ENCODE measurements at places on chromosomes 4 and X. TPM values are rescaled to one million over a fixed set of nuclear protein-coding genes. Genes with fewer than 3 reads are reported as not detected.

The LANCL3 gene
- 0.24 TPM for total RNA-seq

The ASMT gene
- 0.36 TPM for total RNA-seq

- DNase-seq: no peak
- no peaks in the 10 kb centered on the region for H3K27me3 ChIP-seq
- no peak overlapping the region for H3K4me3 ChIP-seq
- no peaks in the 10 kb centered on the region for H3K4me1 ChIP-seq
- H3K36me3 ChIP-seq: no peaks in the 10 kb centered on the region
Measured at GRCh38 chr4:101801958-101802357, 11.4 kb downstream of the BANK1 start.

DNA sequence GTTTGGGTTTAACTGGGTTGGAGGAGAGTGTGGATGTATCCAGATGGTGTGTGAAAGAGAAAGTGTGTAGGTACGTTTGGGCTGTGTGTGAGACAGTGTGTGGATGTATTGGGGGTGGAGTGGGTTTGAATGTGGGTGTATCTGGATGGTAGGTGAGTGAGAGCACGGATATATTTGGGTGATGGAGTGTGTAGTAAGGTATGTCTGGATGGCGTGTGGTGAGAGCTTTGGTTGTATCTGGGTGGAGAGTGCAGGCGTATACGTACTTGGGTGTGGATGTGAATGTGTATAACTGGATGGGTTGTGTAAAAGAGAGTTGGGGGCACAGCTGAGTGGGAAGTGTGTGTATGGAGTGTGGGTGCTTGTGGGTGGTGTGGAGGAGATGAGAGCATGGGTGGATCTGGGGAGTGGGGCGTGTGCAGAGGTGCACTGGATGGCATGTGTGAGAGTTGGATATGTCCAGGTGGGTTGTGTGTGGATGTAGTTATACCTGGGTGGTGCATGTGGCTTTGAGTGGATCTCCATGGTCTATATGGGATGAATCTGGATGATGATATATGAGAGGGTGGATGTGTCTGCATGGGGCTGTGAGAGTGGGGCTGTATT lies 6.8 kb downstream of the GPR173 start:
- no peak overlapping the region for H3K27ac ChIP-seq
- H3K4me3 ChIP-seq: no peak overlapping the region
- no peak for DNase-seq
- H3K36me3 ChIP-seq: no peaks in the 10 kb centered on the region

- H3K4me1 ChIP-seq: peaks cover 23% of the 10 kb centered on the region
- no peaks in the 10 kb centered on the region for H3K27me3 ChIP-seq
- H3K4me3 ChIP-seq: no peak overlapping the region
- DNase-seq: no peak
- H3K27ac ChIP-seq: no peak overlapping the region
Measured at GRCh38 chr4:95377366-95377900, 171.3 kb downstream of the UNC5C start.

The RTL9 gene
- total RNA-seq: 1.4 TPM

GRCh38 chr4:129345609-129346008 lies 249.7 kb downstream of the C4orf33 start:
- no peak overlapping the region for H3K27ac ChIP-seq
- no peak overlapping the region for H3K4me3 ChIP-seq
- H3K4me1 ChIP-seq: no peaks in the 10 kb centered on the region
- H3K27me3 ChIP-seq: no peaks in the 10 kb centered on the region
- H3K36me3 ChIP-seq: no peaks in the 10 kb centered on the region

The TRIM60 gene
- not detected for total RNA-seq

GRCh38 chr4:21001490-21001889 lies 301.2 kb downstream of the PACRGL start:
- no peaks in the 10 kb centered on the region for H3K36me3 ChIP-seq
- no peak overlapping the region for H3K27ac ChIP-seq
- no peaks in the 10 kb centered on the region for H3K27me3 ChIP-seq

- H3K27me3 ChIP-seq: no peaks in the 10 kb centered on the region
- H3K4me3 ChIP-seq: no peak overlapping the region
- H3K36me3 ChIP-seq: peaks cover 6% of the 10 kb centered on the region
- peaks cover 11% of the 10 kb centered on the region for H3K4me1 ChIP-seq
Measured at GRCh38 chr4:159273141-159273438, 170.2 kb downstream of the RAPGEF2 start.

GRCh38 chrX:72001906-72002305 lies 91.3 kb downstream of the NHSL2 start:
- no peak overlapping the region for H3K4me3 ChIP-seq
- H3K27ac ChIP-seq: no peak overlapping the region
- H3K36me3 ChIP-seq: no peaks in the 10 kb centered on the region
- no peak for DNase-seq
- H3K27me3 ChIP-seq: no peaks in the 10 kb centered on the region
- no peaks in the 10 kb centered on the region for H3K4me1 ChIP-seq

DNA sequence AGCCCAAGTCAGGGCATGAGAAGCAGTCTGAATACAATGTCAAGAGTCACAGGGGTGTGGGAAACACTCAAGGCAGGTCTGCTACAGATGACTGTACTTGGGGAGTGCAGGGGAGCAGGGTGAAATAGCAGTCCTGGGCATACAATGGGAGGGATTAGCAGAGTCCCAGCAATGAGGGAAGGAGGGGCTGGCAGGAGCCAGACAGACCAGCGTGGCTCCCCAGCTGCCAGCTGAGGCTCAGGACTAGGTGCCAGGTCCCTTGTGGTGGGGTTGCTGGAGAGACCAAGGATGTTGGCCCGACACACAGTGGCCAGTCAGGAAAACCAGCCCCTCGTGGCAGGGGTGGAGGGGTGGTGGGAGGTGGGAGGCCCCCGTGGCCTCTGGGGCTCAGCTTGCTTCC lies 86.6 kb downstream of the RTL5 start:
- DNase-seq: no peak
- no peak overlapping the region for H3K4me3 ChIP-seq
- H3K27me3 ChIP-seq: no peaks in the 10 kb centered on the region
- peaks cover 25% of the 10 kb centered on the region for H3K4me1 ChIP-seq
- peak overlapping the region; percentile 29 for H3K27ac ChIP-seq

DNA sequence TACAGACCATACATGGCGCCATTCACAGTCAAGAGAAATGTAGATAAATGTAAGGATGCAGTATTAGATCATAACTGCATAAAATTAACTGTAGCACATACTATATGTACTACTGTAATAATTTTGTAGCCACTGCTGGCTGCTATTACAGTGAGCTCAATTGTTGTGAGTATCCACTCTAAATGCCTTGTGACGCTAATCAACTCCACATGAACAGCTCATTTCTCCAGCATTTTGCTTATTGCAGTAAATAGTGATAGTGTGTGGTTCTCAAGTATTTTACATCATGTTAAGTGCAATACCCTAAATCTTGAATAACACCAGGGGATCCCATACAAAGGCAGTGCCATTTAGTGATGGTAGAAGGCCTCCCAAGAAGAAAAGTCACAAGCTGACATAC lies 21.2 kb downstream of the FGFBP1 start:
- H3K36me3 ChIP-seq: no peaks in the 10 kb centered on the region
- DNase-seq: no peak
- H3K4me3 ChIP-seq: no peak overlapping the region
- peaks cover 6% of the 10 kb centered on the region for H3K4me1 ChIP-seq
- no peak overlapping the region for H3K27ac ChIP-seq

The CLOCK gene
- total RNA-seq: 16.0 TPM

DNA sequence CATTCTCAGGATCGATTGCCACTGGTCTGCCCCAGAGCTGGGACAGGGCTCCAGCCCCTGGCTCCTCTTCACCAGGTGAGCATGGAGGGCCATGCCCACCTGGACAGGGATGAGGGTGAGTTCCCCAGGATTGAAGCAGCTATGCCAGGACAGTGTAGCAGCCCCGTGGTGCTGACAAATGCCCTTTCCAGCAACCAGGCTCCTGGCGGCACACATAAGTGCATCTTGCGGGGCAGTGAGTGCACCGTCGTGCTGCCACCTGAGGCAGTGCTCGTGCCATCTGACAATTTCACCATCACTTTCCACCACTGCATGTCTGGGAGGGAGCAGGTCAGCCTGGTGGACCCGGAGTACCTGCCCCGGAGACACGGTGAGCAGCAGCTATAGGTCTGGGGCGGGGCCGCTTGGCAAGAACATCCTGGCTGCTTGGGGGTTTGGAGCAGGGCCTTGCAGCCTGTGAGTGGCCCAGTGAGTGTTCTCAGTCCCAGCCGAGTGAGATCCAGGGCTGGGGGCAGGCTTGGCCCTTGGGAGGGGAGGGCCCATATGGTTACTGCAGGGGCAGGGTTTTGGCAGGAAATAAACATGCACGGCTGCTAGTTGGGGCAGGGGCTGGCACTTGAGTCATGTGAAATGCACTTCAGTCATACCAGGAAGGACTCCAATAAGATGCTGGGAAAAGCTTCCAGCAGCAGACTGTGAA lies 6.1 kb downstream of the IL9R start:
- H3K27ac ChIP-seq: no peak overlapping the region
- no peak for DNase-seq
- no peaks in the 10 kb centered on the region for H3K36me3 ChIP-seq
- no peak overlapping the region for H3K4me3 ChIP-seq

Data from progenitor cell of endocrine pancreas (in vitro differentiated cells).